Tibial nerve (tissue), 4 donors: ENCODE measurements at places on chromosomes 1 and 21. TPM values are rescaled to one million over a fixed set of nuclear protein-coding genes. Genes with fewer than 3 reads are reported as not detected.

DNA sequence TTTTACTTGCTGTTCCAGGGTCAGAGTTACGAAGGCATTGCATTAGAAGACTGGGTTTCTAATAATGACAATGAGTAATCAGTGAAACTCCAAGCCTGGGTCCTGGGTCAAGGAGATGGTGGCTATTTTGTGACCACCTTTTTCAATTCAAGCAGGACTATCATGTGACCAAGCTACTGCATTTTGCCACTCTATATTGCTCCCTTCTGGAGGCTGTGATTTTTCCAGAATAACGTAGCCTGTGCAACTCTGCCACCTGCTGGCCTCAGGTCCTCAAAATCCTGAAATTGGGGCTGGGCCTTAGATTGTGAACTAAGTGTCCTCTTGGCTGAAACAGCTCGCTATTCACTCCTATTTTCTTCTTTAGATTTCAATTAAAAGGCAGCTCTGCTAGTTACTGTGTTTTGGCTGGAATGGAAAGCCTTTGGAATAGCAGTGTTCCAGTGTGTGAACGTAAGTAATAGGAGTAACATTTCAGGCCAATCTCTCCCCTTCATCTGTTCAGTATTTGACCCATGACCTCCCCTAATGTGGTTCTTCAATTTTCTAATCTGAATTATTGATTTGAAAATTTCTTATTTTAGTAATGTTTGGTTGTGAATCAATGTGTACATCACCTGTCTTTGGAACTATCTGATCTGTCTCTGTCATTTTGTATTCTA, 52.9 kb upstream of the CD46 start:
- no peaks in the 10 kb centered on the region for H3K36me3 ChIP-seq
- no peaks in the 10 kb centered on the region for H3K4me1 ChIP-seq
- no peak overlapping the region for H3K27ac ChIP-seq
- no peak overlapping the region for H3K4me3 ChIP-seq

GRCh38 chr21:43611598-43612369, 47.5 kb downstream of the HSF2BP start:
- no peaks in the 10 kb centered on the region for H3K27me3 ChIP-seq
- H3K4me3 ChIP-seq: no peak overlapping the region
- H3K36me3 ChIP-seq: no peaks in the 10 kb centered on the region
- H3K27ac ChIP-seq: no peak overlapping the region
- peak; percentile 53 for DNase-seq

DNA sequence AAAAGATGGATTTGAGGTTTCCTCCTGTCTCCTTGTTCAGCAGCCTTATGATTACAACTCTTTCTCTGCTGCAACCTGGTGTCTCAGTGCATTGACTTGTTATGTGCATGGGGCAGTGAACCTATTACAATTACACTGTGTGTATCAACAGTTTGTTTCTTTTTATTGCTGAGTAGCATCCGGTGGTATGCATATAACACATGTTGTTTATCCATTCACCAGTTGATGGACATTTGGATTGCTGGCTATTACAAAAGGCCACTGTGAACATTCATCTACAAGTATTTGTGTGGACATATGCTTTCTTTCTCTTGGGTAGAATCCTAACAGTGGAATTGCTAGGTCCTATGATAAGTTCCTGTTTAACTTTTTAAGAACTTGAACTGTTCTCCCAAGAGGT, 65.9 kb downstream of the FMO4 start:
- H3K27me3 ChIP-seq: no peaks in the 10 kb centered on the region
- DNase-seq: no peak
- H3K36me3 ChIP-seq: no peaks in the 10 kb centered on the region
- no peak overlapping the region for H3K4me3 ChIP-seq
- no peaks in the 10 kb centered on the region for H3K4me1 ChIP-seq

DNA sequence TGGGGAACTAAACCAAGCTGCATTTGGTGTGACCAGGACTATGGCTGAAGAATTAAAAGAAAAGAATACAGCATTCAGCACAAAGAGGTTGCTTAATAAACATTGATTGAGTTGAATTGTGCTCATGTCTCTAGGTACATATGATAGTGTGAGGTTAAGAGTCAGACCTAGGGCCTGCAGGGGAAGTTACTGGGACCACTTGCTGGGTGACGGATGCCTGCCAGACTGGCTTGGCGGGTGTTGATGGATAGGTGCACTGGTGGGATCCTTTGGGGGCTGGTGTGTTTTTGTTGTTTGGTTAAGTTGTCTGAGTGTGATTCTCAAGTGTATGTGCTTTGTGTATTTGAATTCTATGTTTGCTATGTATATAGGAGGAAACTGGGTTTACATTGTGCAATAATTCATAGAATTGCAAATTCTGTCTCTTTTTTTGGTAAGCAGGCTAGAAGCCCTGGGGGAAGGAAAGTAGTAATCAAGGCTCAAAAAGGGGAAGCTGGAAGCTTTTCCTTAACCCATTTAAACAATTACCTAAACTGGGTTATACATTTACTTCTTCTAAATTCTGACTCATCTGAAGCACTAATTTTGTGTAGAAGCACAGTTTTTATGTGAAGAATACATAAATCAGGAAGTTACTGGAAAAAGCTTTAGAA, 1.8 kb downstream of the CD101 start:
- peak overlapping the region; percentile 53 for H3K27ac ChIP-seq
- H3K4me1 ChIP-seq: no peaks in the 10 kb centered on the region
- no peaks in the 10 kb centered on the region for H3K27me3 ChIP-seq
- H3K4me3 ChIP-seq: no peak overlapping the region
- no peaks in the 10 kb centered on the region for H3K36me3 ChIP-seq

- no peak overlapping the region for H3K27ac ChIP-seq
- DNase-seq: no peak
- no peaks in the 10 kb centered on the region for H3K4me1 ChIP-seq
- H3K36me3 ChIP-seq: no peaks in the 10 kb centered on the region
These were observed 372.1 kb upstream of the B3GALT2 start for GRCh38 chr1:193558491-193559028.

- no peak overlapping the region for H3K27ac ChIP-seq
- H3K4me1 ChIP-seq: no peaks in the 10 kb centered on the region
- no peaks in the 10 kb centered on the region for H3K36me3 ChIP-seq
- no peaks in the 10 kb centered on the region for H3K27me3 ChIP-seq
These were observed 94.0 kb upstream of the NGF start for GRCh38 chr1:115432061-115432460.

DNA sequence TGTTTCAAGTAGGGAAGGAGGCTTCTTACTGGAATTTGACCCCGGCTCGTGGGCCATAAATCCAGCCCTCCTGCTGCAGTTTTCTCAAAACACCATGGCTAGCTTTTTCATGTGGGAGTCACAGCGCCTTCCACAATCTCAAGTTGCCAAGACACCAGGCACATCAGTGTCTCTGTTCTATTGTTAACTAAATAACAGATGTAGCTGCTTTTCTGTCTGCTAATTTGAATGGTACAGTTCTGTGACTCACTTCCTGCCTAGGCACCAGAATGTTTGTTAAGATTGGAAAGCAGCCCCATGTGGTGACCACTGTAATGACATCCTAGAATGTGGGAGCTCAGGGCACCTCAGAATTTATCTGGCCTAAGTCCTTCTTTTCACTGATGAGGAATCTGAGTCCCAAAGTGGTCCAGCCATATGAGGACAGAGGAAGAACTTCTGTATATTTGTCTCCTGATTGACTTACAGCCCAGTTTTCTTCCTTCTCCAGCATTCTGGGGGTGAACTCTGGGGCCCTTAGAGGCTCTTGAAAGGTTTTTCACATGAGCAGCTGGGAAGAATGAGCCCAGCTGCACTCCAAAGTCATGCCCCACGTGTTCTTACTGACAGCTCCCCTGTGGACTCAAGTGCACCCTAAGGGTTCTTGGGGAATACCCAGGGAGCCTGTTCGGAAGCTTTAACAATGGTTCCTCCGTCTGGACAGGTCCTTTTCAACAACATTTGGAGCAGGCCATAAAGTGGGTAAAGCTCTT, 27.5 kb downstream of the TRIM45 start:
- DNase-seq: no peak
- no peak overlapping the region for H3K4me3 ChIP-seq
- peaks cover 12% of the 10 kb centered on the region for H3K4me1 ChIP-seq
- H3K27ac ChIP-seq: no peak overlapping the region
- H3K36me3 ChIP-seq: no peaks in the 10 kb centered on the region

DNA sequence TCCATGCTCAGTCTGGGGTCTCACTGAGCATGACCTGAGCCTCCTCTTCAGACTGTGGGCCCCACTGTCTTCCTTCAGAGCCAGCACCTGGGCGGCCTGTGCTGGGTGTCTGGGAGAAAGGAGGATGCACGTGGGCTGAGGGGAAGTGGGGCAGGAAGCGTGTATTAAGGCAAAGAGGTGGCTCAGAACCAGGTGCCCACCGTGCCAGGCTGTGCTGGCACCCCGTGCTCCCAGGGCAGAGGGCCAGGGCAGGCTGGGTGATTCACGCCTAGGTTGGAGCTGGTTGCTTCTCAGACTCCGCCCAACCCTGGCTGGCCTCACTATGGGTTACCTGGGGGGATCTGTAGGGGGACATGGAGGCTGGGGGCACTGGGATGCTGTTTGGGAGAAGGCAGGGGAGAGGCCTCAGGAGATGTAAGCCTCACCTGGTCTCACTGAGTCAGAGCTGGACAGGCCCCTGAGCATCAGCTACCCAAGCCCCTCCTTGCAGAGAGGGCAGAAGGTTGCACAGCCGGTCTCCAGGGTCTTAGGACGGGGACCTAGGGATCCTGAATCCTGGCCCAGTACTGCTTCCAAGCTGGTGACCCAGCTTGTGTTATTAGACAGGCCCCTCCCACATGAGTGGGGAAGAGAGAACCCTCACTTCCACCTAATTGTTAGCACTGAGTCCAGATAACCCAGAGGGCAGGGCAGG, 18.6 kb upstream of the PADI1 start:
- H3K4me3 ChIP-seq: no peak overlapping the region
- H3K27me3 ChIP-seq: no peaks in the 10 kb centered on the region
- DNase-seq: no peak
- no peaks in the 10 kb centered on the region for H3K36me3 ChIP-seq
- no peaks in the 10 kb centered on the region for H3K4me1 ChIP-seq

GRCh38 chr1:16158025-16158424, 2.2 kb upstream of the EPHA2 start:
- H3K27me3 ChIP-seq: no peaks in the 10 kb centered on the region
- peaks cover 17% of the 10 kb centered on the region for H3K4me1 ChIP-seq
- H3K27ac ChIP-seq: peak overlapping the region; percentile 95

DNA sequence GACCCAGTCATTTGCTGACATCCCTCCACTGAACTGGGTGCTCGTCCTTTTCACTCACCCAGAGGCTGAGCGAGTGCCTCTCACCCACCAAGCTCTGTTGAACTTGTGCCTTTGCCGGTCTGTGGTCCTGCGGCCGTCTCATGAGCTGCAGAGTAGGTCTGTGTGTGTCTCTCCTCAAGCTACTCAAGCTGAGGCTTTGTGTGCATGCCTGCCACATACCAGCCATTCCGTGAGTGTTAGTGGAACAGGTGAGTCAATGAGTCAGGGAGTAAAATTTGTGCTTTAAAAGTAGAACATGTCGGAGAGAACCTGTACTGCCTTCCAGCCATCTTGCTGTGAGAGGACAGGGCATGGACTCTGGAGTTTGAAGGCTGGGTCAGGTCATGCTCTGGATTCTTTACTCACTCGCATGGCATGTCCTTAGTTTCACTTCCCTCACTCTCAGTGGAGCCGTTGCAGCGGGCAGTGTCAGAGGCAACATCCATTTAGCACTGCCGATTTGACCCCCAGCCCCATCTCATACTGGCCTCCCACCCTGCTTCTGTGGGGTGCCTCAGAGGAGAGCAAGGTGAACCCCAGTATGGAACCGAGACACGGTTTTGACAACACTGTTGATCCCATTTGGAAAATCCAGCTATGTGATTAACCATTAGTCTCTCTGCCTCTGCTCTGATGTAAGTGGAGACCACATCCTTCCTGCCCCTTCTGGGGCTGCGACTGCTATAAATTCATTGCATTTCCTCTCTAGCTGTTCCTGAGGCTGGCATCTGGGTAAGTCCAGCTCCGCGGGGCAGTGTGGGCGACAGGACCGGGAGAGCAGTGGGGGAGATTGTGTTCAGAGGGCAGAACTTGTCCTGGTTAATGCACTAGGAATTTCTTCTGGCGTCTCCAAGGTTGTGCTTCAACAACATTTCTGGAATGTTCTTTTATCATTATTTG, at the start of gene NLRP3:
NLRP3 (plus strand) TSS at position 751 of the 939 bp plus-strand sequence. CDS start 2,628 bp downstream, outside the sequence.
- H3K27me3 ChIP-seq: no peaks in the 10 kb centered on the region
- DNase-seq: peak; percentile 21
- H3K27ac ChIP-seq: no peak within 1 kb of the TSS
- H3K4me1 ChIP-seq: no peaks in the 10 kb centered on the region
- no peaks in the 10 kb centered on the region for H3K36me3 ChIP-seq

- no peak overlapping the region for H3K4me3 ChIP-seq
- no peak for DNase-seq
- no peak overlapping the region for H3K27ac ChIP-seq
These were observed 14.0 kb upstream of the LGALS8 start for GRCh38 chr1:236509647-236510401.

DNA sequence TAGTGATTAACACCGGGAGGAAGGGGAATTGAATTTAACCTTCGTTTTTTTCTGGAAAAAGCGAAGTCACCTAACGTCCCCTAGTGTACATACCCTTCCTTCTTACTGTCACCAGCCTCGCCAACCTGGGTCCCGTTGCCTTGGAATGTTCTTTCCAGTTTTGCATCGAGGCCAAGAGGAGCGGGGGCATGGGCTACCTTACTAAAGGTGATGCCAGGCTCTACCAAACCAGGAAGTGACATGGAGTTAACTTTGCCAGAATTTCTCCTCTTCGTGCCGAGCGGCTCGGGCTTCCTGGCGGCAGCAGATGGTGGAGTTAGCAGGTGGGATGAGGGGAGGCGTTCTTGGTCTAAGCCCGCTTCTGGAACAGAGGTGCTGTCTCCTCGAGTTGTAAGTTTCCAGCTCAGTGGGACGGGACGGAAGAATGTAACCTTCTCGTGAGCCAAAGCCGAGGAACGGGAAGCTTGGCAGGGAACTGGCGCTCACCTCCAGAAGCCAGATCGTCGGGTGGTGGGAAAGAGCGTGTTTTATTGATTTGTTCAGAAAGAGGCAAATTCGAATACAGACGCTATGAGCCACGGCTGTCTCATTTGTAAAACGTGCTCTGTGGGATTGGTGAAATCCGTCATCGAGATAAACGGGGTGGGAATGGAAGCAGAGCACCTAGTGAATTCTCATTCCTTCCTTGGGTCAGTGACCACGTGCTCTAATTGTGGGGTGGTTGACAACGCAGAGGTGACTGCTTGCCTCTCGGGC, 486 bp downstream of the NIPAL3 start:
- peak overlapping the region; percentile 49 for H3K27ac ChIP-seq
- DNase-seq: no peak
- peak overlapping the region; percentile 71 for H3K4me3 ChIP-seq
- H3K4me1 ChIP-seq: peaks cover 13% of the 10 kb centered on the region
- H3K36me3 ChIP-seq: no peaks in the 10 kb centered on the region

GRCh38 chr1:68166348-68166747, 66.0 kb downstream of the WLS start:
- H3K36me3 ChIP-seq: peaks cover 16% of the 10 kb centered on the region
- no peaks in the 10 kb centered on the region for H3K27me3 ChIP-seq
- H3K4me1 ChIP-seq: peaks cover 17% of the 10 kb centered on the region
- no peak overlapping the region for H3K27ac ChIP-seq
- no peak for DNase-seq
- H3K4me3 ChIP-seq: no peak overlapping the region

The FCRL5 gene
- total RNA-seq: 0.21 TPM

The ILF2 gene
- total RNA-seq: 76.8 TPM
